Hematopoietic multipotent progenitor cell treated with erythropoietin and hydrocortisone succinate and interleukin-3 and kit ligand, for 17 days (in vitro differentiated cells): ENCODE measurements at places on chromosomes 4 and X.
A peak's percentile ranks its signal among the peaks of the same experiment; 100 is the strongest.

DNA sequence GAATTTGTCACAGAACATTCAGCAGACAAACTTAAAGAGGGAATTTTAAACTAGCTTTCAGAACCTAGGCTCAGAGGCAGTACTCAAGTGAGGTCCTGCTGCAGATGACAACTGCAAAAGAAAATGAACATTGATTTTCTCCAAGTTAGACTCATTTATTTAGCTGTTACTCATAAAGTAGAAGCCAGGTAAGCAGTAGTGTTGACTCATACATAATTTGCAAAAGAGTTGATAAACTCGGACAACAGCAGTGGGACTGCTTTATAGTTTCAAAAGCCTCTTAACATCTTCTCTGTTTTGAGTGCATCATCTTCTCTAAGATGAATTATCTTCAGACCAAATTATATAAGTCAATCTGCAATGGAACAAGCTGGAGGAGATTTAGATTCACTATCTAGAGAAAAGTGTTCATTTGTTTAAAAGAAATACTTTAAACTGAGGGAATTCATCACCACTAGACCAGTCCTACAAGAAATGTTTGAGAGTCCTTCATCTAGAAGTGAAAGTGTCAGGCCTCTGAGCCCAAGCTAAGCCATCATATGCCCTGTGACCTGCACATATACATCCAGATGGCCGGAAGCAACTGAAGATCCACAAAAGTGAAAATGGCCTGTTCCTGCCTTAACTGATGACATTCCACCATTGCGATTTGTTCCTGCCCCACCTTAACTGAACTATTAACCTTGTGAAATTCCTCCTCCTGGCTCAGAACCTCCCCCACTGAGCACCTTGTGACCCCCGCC lies 49.5 kb downstream of the COQ2 start:
- DNase-seq: no peak

GRCh38 chrX:25108481-25108880 lies 92.7 kb upstream of the ARX start:
- no peak for DNase-seq

DNA sequence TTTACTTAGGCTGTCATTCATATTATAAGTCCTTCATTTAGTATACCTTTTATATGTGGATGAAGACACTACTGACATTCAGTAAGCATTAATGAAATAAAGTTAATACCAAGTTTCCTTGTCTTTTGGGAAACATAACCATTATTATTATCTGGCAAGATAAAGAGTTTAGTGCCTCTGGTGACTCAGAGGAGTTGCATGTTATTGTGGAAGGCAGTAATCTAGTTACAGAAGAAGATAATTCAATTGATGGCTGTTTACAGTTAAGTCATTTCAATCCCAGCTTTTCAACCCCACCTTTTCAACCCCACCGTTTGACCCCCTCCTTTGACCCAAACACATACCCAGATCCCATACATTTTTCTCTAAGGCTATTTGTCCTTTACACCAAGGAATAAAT lies 143.8 kb downstream of the FANCB start:
- DNase-seq: no peak

GRCh38 chr4:74435296-74435695 lies 9.6 kb upstream of the AREG start:
- DNase-seq: no peak

GRCh38 chr4:176470671-176471070 lies 150.9 kb downstream of the SPCS3 start:
- no peak for DNase-seq

GRCh38 chr4:83369831-83370639 lies 35.4 kb upstream of the HPSE start:
- no peak for DNase-seq

GRCh38 chr4:2412885-2413716 lies 5.3 kb downstream of the ZFYVE28 start:
- peak; percentile 61 for DNase-seq

DNA sequence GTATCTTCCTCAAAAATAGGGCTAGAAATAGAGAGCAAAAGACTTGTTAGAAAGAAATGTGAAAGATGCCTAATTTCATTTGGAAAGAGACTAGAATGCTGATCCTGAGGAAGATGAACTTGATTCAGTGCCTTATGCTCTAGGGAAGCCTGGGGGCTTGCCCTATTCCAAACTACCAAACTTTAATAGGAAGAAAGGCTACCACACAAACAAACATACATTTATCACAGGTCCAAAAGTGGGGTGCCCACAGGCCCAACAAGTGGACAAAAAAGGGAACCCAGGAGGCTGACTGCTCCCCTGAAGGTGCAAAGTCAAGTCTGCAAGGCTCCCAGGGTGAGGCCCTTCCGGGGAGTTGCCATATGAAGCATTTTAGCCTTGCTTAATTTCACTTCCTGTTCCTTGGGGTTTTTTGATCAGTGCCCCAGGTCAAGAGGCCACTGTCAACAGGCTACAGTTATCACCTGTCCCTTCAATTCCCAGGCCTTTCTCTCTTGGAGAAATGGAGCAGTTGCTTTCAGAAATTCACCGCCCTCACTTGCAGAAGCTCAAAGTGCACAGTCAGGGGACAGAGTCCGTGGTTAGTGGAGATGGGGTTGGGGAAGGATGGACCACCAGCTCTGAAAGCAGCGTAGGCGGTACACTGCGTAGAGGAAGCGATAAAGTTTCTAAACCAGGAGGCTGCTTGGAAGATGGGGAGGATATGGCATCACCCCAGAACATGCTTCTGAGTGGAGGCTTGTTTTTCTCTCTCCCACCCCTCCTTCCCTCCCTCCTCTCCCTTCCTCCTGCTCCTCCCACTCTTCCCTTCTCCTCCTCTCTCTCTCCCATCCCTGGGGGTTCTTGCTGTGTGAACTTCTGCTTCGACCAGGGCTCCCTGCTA lies 36.4 kb downstream of the TMEM154 start:
- DNase-seq: no peak

DNA sequence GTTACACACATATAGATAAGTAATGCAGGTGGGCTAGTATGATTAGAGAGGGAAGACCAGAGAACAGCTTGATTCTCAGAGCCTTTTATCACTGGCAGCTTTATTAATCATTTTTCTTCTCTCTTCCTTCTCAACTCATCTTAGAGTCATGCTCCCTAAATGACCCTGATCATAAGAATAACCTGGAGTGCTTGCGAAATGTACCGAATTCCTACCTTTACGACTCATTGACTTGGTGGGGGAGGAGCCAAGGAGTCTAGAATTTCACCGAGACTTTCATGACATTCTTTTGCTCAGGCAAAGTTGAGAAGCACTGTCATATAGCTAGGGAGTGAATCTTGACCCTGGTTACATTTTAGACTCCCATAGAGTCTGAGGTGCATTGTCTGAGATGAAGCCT lies 298.9 kb upstream of the PUDP start:
- DNase-seq: no peak

DNA sequence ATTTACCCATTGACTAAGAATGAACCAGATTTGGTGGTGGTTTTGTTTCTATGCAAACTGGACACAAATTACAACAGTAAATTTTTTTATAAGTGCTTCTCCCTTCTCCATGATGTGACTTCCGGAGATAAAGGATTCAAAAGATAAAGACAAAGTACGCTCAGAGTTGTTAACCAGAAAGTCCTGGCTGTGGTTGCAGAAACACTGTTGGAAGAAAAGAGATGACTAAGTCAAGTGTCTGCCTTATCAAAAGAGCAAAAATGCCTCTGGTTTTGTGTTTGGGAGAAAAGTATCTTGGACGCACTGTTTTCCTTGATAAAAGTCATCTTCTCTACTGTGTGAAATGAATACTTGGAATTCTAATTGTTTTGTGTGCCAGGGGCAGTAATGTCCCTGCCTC lies 213.4 kb downstream of the GC start:
- DNase-seq: no peak

GRCh38 chrX:119755981-119756533 lies 2.3 kb upstream of the SOWAHD start:
- DNase-seq: no peak

DNA sequence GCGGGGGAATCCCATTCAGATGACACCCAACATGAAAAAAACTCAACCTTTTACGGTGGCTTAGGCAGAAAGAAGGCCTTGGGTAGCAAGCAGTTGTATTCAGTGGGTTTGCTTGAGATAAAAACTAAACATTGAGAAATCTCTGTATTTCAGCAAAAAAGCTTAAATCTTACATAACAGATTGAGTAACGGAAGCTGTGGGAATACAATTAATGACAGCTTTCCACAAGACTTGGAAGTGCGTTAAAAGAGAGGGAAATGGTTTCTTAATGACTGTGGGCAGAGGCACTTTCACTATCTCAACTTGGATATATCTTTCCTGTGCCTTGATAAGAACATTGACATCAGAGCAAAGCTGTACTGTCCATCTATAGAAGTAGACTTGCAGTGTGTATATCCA lies 418.5 kb upstream of the HS3ST1 start:
- DNase-seq: no peak
